Stimulated activated CD8-positive, alpha-beta memory T cell treated with anti-CD3 and anti-CD28 coated beads, Interleukin-2, amount 100 ng/mL, for 1 hour (primary cell): ENCODE measurements at places on chromosomes 6 and 20.

DNA sequence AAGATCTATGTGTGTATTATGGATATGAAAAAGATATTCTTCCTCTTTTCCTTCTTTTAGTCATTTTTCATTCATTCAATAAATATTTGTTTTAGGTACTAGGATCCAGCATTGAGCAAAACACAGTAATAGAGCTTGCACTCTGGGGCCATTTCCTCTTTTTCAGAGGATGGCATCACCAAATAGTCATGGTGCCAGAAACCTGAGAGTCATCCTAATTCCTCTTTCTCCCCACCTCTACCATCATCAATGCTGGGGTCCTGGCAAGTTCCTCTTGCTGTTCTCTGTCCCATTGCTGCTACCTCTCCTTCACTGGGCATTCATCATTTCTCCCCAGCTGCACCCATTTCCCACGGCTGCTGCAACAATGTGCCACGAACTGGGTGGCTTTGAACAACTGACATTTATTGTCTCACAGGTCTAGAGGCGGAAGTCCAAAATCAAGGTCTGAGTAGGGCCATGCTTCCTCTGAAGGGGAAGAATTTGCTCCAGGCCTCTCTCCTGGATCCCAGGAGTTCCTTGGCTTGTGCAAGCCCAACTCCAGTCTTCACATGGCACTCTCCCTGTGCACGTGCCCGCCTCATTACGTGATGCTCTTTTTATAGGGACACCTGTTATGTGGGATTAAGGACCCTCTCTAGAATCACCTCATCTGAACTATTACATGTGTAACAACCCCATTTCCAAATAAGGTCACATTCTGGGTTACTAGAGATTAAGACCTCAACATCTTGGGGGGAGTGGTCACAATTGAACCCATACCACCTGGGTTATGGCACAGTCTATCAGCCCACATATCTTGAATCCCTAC, 9.5 kb upstream of the IGF2R start:
- DNase-seq, result no peak

- no peak for DNase-seq
These were observed 210.7 kb downstream of the BCAS1 start for GRCh38 chr20:53859684-53860083.

- DNase-seq, result no peak
These were observed 1201.6 kb upstream of the CITED2 start for GRCh38 chr6:140576004-140576555.

DNA sequence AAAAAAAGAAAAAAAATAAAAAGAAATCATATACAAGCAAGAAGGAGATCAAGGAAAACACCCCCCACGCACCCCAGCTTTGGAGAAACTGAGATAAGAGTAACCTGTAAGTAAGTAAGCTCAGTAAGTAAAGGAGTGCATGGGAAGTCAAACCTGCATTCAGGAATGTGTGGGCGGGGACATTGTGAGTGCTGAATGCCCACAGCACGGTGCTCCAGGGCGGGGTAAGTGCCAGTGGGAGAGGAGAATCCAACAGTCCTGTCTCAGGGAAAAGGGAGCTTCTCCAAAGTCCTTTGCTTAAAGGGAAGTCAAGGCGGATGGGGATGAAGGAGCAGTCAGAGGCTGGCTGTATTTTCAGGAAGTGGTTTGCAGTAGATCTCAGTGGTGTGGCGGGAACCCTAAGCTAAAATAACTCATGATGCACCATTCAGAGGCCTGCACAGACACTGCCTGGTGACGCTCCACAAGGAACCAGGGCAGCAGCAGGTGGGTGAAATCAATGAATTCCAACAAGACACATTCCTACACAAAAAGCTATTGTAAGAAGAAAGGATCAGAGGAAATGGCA, 368.0 kb downstream of the QKI start:
- DNase-seq, result no peak

DNA sequence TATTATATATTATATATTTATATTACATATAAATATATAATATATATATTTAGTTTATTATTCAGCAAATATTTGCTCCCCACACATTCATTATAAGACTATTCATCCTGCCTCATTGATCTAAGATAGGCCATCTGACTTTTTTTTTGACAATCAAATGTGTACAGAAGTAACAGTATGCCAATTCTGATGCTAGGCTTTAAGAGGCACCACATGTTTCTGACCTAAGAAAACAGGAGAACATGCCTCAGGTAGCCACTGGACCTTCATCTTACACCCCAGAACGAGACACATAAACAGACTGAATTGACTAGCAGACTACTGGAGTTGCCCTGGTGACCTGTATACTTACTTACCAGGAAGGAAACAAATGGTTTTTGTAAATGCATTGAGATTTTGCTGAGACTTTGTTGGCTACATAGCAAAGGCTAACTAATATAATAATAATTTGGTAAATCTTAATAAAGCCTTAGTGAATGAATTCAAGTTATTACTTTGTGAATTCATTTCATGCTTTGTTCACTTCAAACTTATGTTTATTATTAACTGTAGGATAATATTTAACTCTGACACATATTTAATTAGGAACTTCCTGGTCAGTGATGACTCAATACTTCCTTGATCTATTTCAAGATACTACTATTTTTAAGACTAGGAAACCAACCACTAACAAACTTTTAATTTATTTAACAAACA, 13.4 kb upstream of the MYO6 start:
- no peak for DNase-seq

DNA sequence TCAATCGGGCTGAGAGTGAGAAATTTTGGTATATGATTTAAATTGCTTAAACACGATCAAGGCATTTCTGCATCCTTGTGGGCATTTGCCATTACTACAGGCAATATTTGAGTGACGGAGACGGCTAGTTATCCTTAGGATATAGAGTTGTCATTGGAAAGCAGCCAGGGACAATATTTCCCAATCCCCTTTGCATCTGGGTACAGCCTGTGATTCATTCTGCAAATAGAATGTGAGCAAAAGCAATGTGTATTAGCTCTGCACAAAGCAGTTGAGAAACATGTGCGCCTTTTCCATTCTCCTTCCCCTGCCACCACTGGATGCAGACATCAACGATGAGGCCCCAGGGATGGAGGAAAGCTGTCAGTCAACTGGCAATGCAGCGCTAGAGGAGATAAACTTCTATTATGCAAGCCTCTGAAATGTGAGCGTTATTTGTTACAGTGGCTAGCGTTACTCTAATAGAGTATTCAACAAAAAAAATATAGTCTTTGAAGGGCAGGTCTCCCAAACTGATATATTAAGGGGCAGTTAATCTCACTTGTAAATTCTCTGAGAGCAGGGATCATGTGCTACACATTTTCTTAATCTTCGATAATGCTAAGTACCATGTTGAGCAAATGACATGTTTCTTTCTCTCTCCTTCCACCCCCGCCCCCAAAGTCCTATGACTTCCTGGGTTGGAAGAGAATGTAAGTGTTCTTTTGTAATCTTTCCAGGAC, 37.1 kb upstream of the NCOA3 start:
- DNase-seq, result no peak

DNA sequence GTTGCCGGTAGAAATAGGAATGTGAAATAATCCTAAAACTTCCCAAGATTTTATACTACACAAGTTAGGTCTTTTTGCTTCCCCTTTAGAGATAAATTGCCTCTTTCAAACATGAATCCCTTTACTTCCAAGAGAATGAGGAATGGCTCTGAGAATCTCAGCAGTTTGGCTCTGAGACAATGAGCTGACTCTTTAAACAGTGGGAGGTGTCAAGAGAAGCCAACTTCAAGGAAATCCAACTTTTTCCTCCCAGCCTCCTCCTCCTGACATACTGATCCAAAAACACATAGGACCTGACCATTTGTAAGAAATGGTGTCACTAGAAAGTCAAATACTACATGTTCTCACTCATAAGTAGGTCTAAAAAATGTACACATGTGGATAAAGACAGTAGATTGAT, 154.2 kb downstream of the ALDH8A1 start:
- no peak for DNase-seq

- no peak for DNase-seq
These were observed 431.5 kb upstream of the ARID1B start for GRCh38 chr6:156345700-156346099.

DNA sequence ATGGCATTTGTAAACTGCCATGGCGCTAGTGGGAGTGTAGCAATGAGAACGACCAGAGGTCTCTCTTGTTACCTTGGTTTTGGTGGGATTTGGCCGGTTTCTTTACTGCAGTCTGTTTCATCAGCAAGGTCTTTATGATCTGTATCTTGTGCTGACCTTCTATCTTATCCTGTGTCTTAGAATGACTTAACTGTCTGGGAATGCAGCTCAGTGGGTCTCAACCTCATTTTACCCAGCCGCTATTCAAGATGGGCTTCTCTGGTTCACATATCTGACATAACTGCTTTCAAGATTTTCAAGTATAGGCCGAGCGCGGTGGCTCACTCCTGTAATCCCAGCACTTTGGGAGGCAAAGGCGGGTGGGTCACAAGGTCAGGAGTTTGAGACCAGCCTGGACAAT, 1.9 kb upstream of the SFT2D1 start:
- DNase-seq, result no peak

DNA sequence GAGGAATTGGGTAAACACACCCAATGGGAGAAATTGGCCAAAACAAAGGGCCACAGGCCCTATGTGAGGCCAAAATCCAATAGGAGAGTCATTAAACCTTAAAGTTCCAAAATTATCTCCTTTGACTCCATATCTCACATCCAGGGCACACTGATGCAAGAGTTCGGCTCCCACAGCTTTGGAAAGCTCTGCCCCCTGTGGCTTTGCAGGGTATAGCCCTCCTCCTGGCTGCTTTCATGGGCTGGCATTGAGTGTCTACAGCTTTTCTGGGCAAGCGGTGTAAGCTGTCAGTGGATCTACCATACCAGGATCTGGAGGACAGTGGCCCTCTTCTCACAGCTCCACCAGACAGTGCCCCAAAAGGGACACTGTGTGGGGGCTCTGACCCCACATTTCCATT, 160.5 kb downstream of the ADGRG6 start:
- DNase-seq, result no peak

DNA sequence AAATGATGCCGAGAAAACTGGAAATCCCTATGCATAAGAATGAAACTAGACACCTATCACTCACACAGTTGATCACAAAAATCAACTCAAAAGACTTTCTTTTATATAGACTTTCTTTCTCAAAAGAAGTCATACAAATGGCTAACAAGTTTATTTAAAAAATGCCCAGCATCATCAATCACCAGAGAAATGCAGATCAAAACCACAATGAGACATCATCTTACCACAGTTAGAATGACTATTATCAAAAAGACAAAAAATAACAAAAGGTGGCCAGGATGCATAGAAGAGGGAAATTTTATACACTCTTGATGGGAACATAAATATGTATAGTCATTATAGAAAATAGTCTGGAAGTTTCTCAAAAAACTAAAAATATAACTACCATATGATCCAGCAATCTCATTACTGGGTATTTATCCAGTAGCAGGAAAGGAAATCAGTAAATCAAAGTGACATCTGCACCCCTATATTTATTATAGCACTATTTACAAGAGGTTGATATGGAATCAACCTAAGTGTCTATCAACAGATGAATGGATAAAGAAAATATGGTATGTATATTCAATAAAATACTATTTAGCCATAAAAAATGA, 3.4 kb upstream of the RNF217 start:
- no peak for DNase-seq

GRCh38 chr20:33053291-33054106, at the start of gene BPIFB3:
Gene BPIFB3, plus strand, starts transcription at chr20:33053903. Its CDS starts 1,533 bp downstream, at chr20:33055436.
- no peak for DNase-seq

GRCh38 chr6:43613721-43614395, 15.2 kb downstream of the GTPBP2 start:
- no peak for DNase-seq
